ENCODE measurements at places on chromosomes 2 and 18.

DNA sequence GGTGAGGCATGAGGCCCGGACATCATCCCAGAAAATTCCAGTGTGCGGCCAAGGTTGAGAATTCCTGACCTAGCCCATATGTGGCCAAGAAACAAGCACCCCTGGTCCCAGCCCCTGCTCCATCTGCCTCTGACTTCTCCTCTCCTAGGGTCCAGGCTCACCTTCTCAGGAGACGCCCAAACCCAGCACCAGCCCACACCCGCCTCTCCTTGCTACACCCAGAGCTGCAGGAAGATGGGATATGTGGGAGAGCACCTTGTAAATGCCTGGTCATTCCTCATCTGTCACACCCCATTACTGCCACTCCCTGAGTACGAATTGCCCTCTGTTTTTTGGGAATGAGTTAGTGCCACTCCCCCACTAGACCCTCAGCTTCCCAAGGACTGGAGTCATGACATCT, 7.3 kb upstream of the ATP6V1B1 start:
- DNase-seq = no peak

DNA sequence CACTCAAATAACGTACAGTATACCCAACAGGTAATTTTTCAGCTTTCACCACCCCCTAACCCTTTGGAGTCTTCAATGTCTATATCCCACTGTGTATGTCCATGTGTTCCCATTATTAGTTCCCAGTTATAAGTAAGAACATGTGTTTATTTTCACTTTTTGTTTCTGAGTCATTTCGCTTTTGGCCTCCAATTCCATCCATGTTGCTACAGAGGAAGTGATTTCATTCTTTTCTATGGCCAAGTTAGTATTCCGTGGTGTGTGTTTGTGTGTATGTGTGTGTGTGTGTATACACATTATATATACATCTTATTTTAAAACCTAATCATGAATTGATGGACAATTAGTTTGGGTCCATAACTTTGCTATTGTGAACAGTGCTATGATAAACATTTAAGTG, 464.4 kb downstream of the CMPK2 start:
- no peak for DNase-seq

DNA sequence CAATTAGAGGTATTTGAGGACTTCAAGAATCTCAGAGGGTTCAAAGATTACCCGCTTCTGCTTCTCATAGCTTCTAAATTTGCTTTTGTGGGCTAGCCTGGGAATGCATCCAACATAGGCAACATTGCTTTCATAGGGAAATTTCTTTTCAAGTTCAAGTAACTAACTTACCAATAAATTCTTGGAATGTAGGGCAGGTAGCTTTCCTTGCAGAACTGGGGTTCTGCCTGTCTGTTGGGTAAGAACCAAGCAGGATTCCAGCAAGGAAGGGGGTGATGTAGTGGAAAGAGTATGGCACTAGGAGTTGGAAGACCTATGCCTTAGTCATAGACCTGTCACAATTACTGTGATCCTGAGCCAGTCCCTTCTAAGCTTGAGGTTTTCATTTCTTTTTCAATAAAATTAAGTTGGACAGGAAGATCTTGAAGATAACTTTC, 164.1 kb downstream of the FHOD3 start:
- DNase-seq = no peak

- no peak for DNase-seq
Observed at GRCh38 chr2:216064014-216064630, 17.5 kb downstream of the PECR start.

- DNase-seq = no peak
Observed at GRCh38 chr2:173181982-173182381, 106.3 kb downstream of the MAP3K20 start.

- DNase-seq = no peak
Observed at GRCh38 chr18:57009844-57010243, 137.0 kb upstream of the BOD1L2 start.

GRCh38 chr2:64338910-64339500, 115.0 kb upstream of the LGALSL start:
- no peak for DNase-seq

DNA sequence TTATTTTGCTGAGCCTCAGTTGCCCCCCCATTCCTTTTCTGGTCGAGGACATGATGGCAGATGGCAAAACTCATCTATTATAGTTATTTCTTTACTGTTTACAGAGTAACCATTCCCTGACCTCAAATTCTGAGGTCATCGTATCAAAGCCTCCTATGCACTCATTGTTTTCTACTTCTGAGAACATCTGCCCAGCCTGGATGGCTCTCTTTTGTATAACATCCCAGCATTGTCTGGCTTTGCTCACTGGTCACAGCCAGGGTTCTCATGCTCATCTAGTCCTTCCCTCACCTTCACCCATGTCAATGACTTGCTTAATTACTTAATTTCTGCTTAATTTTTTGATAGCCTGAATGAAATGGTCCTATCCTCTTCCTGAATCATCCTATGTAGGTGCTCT, 472.1 kb downstream of the PARD3B start:
- no peak for DNase-seq

DNA sequence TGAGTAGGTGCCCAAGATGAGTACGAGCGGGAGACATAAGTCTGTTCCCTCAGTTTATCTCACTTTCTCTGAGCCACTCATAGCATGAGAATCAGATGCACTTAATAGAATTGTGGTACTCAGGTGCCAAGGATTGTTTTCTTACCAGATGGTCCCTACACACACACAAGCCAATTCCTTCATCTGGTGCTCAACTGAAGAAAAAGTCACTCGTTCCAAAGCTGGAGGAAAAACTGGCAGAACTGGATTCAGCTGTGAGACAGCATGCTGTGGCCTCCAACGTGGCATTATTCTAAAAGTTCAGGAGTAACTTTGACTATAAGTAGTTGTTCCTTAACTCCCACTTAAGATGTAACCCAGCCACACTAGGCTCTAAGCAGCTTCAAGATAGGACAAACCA, 33.4 kb upstream of the ABCA12 start:
- DNase-seq = no peak

DNA sequence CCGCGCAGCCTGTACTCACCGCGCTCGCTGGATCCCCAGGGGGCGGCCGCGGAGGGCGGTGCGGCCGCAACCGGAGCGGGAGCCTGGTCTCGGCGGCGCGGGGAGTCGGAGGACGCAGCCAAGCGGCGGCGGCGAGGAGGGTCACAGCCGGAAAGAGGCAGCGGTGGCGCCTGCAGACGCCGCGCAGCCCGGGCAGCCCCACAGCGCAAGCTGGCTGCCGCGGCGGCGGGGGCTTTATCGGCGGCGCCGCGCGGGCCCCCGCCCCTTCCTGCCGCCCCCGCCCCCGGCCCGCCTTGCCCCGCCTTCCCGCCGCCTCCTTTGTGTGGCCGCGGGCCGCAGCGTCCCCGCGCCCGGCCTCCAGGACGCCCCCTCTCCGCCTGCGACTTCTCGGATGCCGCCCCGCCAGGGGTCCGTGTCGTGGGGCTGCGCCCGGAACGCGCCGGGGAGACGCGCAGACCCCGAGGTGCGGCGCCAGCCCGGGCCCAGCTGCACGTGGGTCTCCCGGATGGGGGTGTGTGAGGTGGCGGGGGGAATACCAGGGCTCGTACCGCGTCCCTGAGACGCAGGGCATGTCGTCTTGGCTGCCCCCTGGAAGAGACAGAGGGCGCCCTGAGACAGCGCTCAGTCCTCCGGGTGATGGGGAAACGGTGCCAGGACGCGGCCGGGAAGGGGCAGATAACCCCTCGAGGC, at the start of gene SERPINE2:
Gene SERPINE2, minus strand, starts transcription at position 207 of the 690 bp plus-strand sequence. CDS start 37,386 bp downstream, outside the sequence.
- DNase-seq = peak; percentile 13

- DNase-seq = no peak
Observed at GRCh38 chr2:54428108-54428831, 27.9 kb upstream of the SPTBN1 start.

GRCh38 chr18:58649966-58650816, 21.1 kb upstream of the MALT1 start:
- DNase-seq = no peak

GRCh38 chr2:88521445-88522073, 69.1 kb upstream of the FOXI3 start:
- DNase-seq = no peak

GRCh38 chr2:8036366-8036765, 645.5 kb upstream of the ID2 start:
- DNase-seq = no peak

- no peak for DNase-seq
Observed at GRCh38 chr18:28071199-28071598, 105.7 kb downstream of the CDH2 start.

DNA sequence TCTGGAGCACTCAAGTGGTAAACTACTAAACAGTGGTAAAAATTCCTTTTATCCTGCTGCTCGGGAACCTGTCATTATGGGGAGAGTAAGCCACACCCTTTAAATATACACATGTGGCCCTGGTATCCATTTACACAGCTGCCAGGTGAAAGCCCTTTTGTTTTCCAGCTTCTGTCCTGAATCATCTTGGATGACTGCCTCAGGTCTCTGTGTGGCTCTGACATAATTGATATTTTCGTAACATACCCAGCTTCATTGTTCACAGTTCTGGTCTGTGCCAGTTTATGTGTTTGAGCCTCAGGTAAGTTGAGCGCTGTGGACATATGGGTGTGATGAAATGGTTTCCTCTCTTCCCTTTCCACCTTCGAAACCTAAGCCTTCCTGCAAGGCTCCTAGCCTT, 15.7 kb upstream of the TTC39C start:
- no peak for DNase-seq

DNA sequence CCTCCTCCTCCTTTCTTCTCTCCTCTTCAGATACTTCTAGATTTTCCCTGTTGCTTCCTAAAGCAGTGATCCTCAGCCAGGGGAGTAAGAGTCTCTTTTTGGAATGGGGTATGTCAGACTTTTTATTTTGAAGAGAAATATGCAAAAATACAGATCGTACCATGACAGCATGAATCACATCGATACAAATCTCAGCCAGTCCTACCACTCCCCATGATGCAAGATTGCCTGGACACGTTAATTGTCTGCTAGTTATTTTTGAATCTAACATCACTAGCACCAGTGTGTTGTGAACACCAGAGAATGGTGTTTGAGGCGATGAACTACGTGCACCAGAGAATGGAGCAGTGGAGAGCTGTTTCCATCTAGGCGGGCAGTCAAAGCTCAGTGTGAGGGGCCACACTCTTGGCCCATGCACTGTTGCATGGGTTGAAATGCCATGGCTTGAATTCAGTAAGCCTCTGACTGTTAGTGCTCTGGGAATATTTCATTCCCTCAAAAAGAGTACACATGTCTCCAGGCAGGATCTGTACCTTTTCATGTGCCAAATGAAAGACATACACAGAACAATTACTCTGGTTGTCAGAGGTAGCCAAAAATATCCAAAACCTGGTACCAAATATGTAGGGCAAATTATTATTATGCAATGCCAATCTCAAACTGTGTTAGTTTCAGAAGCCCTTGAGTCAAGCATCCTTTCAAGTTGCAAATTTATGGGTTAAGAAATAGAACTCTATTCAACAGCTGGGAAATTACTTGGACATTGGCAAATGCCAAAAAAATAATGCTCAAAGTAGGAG, 46.3 kb upstream of the RALBP1 start:
- DNase-seq = no peak

- DNase-seq = no peak
Observed at GRCh38 chr2:220512419-220512818, 885.0 kb downstream of the SLC4A3 start.

DNA sequence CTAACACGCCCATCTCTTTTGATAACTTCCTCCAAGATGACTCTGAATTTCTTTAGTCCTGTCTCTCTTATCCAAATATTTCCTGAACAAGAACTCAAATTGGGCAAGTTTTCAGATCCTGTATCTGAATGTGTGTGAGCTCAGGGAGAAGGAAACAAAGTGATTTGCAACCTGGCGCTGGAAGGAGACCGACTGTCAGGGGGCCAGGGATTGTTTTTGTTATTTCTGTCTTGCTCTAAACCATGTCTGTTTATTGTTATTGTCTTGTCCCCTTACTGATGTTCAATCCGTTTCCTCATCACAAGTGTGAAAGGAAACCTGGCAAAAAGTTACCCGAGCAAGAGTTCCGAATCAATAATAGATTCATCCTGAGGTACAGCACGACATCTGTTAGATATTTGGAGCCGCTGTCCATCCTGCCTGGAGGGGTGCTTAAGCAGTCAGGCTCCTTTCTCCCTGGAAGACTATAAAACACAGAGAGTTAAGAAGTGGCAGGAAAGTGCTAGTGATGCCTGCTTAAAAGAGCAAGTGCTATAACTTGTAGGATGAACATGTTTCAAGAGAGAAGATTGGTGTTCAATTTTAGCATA, 132.5 kb upstream of the OSR1 start:
- DNase-seq = no peak

DNA sequence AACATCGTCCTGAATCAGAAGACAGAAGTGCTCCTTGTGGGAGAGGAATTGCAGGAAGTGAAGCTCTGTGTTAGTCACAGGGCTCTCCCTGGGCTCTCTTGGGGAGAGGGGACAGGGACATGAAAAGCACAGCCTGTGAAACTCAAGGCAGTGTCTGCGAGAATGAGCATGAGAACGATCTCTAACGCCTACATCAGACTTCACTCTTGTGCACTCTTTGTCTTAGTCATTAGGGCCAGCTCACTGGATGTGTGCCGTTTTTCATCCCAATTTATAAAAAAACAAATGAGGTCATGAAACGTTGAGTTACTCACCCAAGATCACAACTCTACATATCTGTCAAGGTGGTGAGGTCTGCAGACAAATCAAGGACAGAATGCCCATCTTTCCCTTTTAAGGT, 27.0 kb upstream of the TWIST2 start:
- no peak for DNase-seq

GRCh38 chr2:143068509-143068908, 60.7 kb upstream of the ARHGAP15 start:
- no peak for DNase-seq

DNA sequence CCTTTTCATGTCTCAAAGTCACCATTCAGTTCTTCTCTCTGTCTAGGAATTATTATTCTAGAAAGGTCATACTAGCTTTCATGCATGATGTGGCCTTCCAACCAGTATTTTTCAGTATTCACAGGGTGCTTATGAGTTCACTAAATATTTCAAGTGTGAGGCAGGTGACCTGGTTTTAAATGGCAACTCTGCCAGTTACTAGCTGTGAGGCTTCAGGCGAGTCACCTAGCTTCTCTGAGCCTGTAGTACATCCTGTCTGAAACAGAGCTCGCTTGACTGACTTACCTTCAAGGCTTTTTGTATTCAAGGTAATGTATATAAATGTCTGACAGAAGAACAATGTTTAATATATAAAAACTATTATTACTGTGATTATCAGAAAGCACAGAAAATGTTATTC, 19.4 kb upstream of the ACVR1 start:
- no peak for DNase-seq

GRCh38 chr2:65017335-65017734, 28.1 kb downstream of the SLC1A4 start:
- DNase-seq = no peak

- DNase-seq = no peak
Observed at GRCh38 chr2:69437751-69438154, 518 bp upstream of the NFU1 start.

DNA sequence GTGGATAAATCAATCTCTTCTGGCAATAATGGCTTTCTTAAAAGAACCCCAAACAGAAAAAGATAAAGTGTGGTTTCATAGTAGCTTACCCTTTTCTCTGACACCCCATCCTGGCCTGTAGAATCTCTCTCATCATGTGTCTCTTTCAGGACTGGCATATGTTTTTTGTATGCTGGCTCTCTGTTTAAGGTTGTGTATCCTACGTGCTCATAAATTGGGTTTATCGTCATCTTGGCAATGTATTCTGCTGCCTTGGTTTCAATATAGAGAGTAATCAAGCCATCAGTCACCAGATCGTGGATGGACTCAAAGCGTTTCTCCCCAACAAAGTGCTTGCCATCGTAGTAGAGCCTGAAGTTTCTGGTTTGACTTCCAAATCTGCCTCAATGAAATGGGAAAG, 113.5 kb upstream of the CHRNA1 start:
- DNase-seq = no peak
